ENCODE measurements at places on chromosomes 12 and 14. TPM values are rescaled to one million over a fixed set of nuclear protein-coding genes. Genes with fewer than 3 reads are reported as not detected.

- H3K4me3 ChIP-seq = no peak overlapping the region
- H3K36me3 ChIP-seq = no peaks in the 10 kb centered on the region
- no peaks in the 10 kb centered on the region for H3K4me1 ChIP-seq
- peaks cover 3% of the 10 kb centered on the region for H3K27me3 ChIP-seq
Observed at GRCh38 chr12:132284071-132284826, 45.1 kb downstream of the GALNT9 start.

- no peaks in the 10 kb centered on the region for H3K27me3 ChIP-seq
- no peak overlapping the region for H3K4me3 ChIP-seq
- H3K27ac ChIP-seq = no peak overlapping the region
- peak; percentile 44 for DNase-seq
- H3K4me1 ChIP-seq = no peaks in the 10 kb centered on the region
Observed at GRCh38 chr12:91413581-91414546, 231.2 kb upstream of the DCN start.

DNA sequence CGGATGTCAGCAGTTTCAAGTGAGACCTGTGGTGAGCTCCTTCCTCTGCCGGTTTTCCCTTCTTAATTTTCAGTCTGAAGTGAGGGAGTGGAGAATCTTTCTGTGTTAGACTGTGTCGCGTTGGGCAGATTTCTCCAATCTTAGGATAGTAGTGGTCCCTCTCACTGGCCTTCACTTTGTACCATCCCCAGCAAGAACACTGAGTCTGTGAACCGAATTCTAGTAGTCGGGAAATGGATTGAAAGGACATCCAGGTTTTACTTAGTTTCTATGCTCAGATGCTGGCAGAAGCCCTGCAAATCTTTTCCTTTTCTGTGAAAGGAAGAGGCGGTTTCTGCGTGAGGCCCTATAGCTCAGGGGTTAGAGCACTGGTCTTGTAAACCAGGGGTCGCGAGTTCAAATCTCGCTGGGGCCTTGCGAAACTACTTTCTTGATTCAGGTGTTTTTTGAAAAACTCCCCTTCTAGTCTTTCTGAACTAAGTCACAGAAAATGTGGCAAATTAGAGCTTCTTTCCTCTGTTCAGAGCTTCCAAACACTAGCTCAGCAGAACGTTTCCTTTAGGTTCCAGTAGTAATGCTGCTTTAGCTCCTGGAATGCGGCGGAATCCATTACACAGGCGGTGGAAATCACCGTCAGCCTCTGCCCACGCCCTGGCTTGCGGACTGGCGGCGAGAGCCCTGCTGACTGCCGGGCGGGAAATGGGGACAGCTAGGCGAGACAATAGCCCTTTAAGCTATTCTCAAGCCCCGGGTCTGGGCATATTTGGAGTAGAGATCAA lies 2.8 kb upstream of the RNASE4 start:
- peak; percentile 76 for DNase-seq
- no peaks in the 10 kb centered on the region for H3K4me1 ChIP-seq
- H3K27me3 ChIP-seq = no peaks in the 10 kb centered on the region
- peak overlapping the region; percentile 65 for H3K4me3 ChIP-seq
- no peaks in the 10 kb centered on the region for H3K36me3 ChIP-seq

- H3K4me3 ChIP-seq = no peak overlapping the region
- no peaks in the 10 kb centered on the region for H3K4me1 ChIP-seq
- no peaks in the 10 kb centered on the region for H3K27me3 ChIP-seq
- H3K27ac ChIP-seq = no peak overlapping the region
- DNase-seq = no peak
Observed at GRCh38 chr14:21145437-21145836, 10.4 kb downstream of the OR5AU1 start.

DNA sequence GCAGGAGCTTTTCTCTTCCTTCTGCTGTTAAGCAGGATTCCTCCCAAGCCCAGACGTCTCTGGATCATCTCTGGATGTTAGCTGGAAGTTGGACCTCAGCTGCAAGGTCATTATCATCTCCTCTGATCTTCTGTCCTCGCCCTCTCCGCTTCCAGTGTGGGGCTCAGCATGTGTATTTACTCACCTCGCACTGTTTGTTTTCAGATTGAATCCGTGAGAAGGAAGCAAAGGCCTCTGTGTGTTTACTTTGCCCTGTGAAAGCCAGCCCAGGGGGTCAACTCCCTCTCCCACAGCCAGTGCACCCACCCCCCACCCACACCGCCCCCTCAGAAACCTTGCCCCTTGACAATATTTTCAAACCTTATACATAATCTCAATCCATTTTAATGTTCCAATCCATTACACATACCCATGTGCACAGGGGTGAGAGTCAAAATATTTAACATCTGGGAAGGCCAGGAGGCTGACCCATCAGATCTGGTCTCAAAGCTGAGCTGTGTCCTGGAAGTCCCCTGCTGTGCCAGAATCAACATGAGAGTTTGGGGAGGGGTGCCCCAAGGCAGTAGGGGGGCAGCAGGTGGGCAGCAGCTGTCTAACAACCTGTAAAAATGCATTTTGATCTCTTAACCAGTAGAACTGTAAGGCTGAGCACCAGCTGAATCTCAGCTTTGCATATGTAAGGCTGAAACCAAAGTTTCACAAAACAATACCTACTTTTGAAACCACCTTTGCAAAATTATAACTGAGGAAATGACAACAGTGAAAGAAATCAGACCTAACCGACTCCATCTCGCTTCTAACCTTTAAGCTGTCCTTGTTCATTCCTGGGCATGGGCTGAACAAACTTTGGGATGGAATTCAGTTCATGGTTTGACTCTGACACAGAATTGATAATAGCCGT lies 157.9 kb downstream of the ZNF664 start:
- no peaks in the 10 kb centered on the region for H3K36me3 ChIP-seq
- H3K27ac ChIP-seq = no peak overlapping the region
- H3K4me1 ChIP-seq = peaks cover 5% of the 10 kb centered on the region

DNA sequence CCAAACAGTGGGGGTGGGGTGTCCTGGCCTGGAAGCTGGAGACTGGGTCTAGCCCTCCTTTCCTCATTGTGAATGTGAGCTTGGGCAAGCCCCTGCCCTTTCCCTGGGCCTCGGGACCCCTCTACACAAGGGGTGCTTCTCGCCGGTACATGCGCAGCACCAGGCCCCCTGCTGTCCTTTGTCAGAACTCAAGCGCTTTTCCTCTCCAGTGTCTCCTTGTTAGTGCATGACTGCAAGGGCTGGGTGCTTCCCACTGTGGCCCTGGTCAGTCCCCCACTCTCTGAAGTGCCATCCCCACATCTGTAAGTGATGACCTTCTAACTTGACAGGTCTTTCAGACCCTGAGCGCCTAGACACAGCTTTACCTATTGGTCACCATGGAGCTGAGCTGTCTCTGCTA lies 44.2 kb downstream of the DEGS2 start:
- H3K27ac ChIP-seq = no peak overlapping the region
- H3K4me3 ChIP-seq = no peak overlapping the region
- no peaks in the 10 kb centered on the region for H3K4me1 ChIP-seq
- H3K27me3 ChIP-seq = no peaks in the 10 kb centered on the region
- DNase-seq = no peak

GRCh38 chr12:57462251-57462911 lies 2.8 kb downstream of the GLI1 start:
- H3K4me1 ChIP-seq = peaks cover 9% of the 10 kb centered on the region
- peak overlapping the region; percentile 89 for H3K27ac ChIP-seq
- peak overlapping the region; percentile 55 for H3K4me3 ChIP-seq
- no peaks in the 10 kb centered on the region for H3K36me3 ChIP-seq

- no peaks in the 10 kb centered on the region for H3K4me1 ChIP-seq
- no peaks in the 10 kb centered on the region for H3K36me3 ChIP-seq
- H3K27ac ChIP-seq = no peak overlapping the region
- no peaks in the 10 kb centered on the region for H3K27me3 ChIP-seq
- no peak overlapping the region for H3K4me3 ChIP-seq
Observed at GRCh38 chr12:132129007-132129406, 15.1 kb downstream of the DDX51 start.

DNA sequence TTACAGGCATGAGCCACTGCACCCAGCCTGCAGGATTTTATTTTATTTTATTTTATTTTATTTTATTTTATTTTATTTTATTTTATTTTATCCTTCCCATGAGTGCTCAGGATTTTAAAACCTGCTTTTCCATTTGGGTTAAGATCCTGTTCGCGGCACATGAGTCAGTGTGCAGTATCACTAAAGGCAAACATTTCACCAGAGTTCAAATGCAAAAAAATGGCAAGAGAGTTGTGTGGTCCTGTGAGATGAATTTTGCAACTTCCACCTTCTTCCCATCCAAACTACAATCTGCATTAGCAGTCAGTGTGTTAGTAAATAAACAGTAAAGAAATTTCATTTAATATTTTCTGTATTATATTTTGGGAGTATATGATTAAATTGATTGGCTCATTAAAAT lies 29.0 kb downstream of the MOAP1 start:
- no peak for DNase-seq
- no peaks in the 10 kb centered on the region for H3K4me1 ChIP-seq
- no peak overlapping the region for H3K4me3 ChIP-seq

- no peaks in the 10 kb centered on the region for H3K4me1 ChIP-seq
- H3K36me3 ChIP-seq = no peaks in the 10 kb centered on the region
- no peak overlapping the region for H3K4me3 ChIP-seq
Observed at GRCh38 chr14:59004012-59004411, 184.5 kb upstream of the DAAM1 start.

DNA sequence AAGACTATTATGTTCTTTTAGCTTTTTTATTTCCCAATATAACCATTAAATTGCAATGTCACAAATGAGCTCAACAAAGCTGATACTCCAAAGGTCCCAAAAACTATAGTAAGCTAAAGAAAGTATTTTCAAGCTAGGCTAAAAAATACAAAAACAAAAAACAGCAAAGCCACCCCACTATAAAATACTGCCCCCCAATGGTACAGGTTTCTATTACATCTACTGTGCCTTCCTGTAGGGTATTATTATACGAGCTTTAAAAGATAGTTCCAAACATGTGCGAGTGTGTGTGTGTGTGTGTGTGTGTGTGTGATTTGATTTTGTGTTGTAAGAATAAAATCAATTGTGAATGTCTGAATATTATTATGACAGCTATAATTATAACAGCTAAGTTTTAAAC lies 1.1 kb downstream of the IFNG start:
- no peaks in the 10 kb centered on the region for H3K27me3 ChIP-seq
- no peaks in the 10 kb centered on the region for H3K4me1 ChIP-seq
- no peak overlapping the region for H3K4me3 ChIP-seq
- DNase-seq = no peak

GRCh38 chr12:92847368-92847767 lies 81.7 kb downstream of the EEA1 start:
- DNase-seq = no peak
- no peaks in the 10 kb centered on the region for H3K36me3 ChIP-seq
- no peak overlapping the region for H3K27ac ChIP-seq

- no peak overlapping the region for H3K27ac ChIP-seq
- no peaks in the 10 kb centered on the region for H3K4me1 ChIP-seq
- H3K36me3 ChIP-seq = no peaks in the 10 kb centered on the region
- no peak for DNase-seq
- H3K4me3 ChIP-seq = no peak overlapping the region
- no peaks in the 10 kb centered on the region for H3K27me3 ChIP-seq
Observed at GRCh38 chr14:34489324-34489723, 27.3 kb upstream of the SPTSSA start.

DNA sequence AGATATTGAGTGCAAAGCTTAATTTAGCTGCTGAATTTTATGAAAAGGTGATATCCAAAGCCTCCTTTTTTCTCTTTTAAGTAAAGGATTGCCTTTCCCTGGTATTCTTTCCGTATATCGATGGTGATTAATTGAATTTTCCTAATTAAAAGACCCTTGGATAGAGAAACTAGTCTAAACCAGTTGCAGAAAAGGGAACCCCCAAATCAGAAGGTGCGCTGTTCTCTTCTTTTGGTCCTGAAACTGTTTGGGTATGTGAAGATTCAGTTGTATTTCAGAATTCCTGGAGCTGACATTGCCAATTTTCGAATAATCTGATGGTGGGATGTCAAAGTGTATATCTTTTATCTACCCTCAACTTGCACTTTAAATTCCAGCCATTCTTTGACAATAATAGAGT lies 1.9 kb downstream of the GPHN start:
- H3K4me1 ChIP-seq = no peaks in the 10 kb centered on the region
- no peaks in the 10 kb centered on the region for H3K36me3 ChIP-seq
- H3K4me3 ChIP-seq = peak overlapping the region; percentile 79
- no peak overlapping the region for H3K27ac ChIP-seq
- H3K27me3 ChIP-seq = no peaks in the 10 kb centered on the region
- DNase-seq = no peak

- DNase-seq = no peak
- no peak overlapping the region for H3K4me3 ChIP-seq
- peak overlapping the region; percentile 69 for H3K27ac ChIP-seq
- no peaks in the 10 kb centered on the region for H3K36me3 ChIP-seq
- H3K4me1 ChIP-seq = peaks cover 7% of the 10 kb centered on the region
Observed at GRCh38 chr14:68248481-68249255, 429.1 kb downstream of the RAD51B start.

- peak; percentile 5 for DNase-seq
- H3K4me3 ChIP-seq = no peak overlapping the region
- peaks cover 9% of the 10 kb centered on the region for H3K4me1 ChIP-seq
- H3K27me3 ChIP-seq = no peaks in the 10 kb centered on the region
- no peak overlapping the region for H3K27ac ChIP-seq
Observed at GRCh38 chr14:73944432-73945158, 5.3 kb downstream of the FAM161B start.

NEMF gene
- total RNA-seq = 71.7 TPM

NPFF gene
- not detected for total RNA-seq

SRSF5 gene
- total RNA-seq = 206 TPM

AMDHD1 gene
- total RNA-seq = not detected

FOXG1 gene
- 1.6 TPM for total RNA-seq

KCNH3 gene
- 2.2 TPM for total RNA-seq

M6PR gene
- total RNA-seq = 128 TPM

SARNP gene
- total RNA-seq = 75.9 TPM

LBHD2 gene
- 3.3 TPM for total RNA-seq
